ENCODE measurements at places on chromosomes 1 and 21.

GRCh38 chr21:45532826-45533360 is 9.3 kb downstream of the SLC19A1 start:
- no peak for DNase-seq

DNA sequence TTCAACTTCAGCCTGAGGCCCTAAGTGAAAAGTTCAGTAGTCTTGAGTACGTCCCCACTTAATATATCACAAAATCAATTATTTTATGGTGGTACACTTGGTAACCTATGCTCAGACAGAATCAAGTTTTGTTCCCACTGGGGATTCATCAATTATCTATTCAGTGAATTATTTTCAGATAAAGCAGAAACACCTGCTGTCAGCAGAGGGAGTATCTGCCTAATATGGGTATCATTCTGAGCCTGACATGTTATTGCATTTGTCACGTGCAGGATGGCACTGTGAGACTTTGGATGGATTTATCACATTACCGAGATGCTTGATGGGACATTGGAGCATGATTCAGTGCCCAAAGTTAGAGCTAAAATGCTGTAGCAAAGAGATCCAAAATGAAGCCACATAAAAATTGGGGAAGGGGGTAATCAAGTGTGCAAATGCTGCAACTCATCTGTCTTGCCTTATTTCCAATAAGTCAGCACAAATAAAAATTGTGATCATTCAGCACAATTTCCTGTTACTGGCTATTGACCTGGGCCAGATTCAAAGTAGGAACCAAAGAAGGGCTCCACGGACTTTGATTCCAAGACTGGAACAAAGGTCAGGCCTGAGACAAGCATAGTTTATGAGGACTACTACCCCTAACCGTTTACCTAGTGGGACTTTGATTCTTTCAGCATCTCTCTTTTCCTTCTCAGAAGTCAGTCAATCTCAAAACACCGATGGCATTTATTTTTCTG is 657.6 kb downstream of the LMO4 start:
- no peak for DNase-seq

DNA sequence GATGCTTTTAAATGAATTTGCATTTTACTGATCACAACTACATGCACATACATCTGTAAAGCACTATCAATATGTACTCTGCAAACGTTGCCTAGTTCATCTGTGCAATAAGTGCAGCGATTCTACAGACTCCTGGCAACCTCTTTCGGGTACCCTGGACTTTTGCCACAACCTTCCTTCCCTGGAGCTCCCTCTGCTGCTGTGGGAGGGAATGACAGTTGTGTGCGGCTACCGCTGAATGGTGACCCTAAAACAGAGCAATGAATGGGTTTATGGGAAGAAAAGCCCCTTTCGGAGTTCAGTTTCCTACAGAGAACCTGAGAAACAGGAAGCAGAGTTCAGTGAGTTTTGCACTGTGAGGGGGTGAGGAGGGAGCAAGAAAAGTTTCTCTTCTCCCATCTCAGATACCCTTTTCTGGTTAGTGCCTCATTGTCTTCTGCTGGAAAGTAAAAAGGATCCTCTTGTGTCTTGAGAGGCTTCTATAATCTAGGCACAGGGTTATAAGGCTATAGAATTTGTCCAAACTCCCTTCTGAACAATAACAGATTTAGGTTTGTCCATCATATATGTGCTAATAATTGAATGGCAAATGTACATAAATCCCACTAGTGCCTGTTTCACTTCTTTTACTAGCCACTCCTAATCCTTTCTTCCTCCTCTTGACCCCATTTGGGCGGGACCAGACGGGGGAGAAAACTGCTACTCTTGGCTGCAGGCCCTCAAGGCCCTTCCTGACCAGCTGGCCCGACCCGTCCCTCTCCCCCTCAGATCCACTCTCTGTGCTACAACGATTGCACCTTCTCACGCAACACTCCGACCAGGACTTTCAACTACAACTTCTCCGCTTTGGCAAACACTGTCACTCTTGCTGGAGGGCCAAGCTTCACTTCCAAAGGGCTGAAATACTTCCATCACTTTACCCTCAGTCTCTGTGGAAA is 19.8 kb upstream of the SARS1 start:
- DNase-seq, result no peak

GRCh38 chr1:16051039-16051438 is 7.5 kb downstream of the CLCNKB start:
- no peak for DNase-seq

DNA sequence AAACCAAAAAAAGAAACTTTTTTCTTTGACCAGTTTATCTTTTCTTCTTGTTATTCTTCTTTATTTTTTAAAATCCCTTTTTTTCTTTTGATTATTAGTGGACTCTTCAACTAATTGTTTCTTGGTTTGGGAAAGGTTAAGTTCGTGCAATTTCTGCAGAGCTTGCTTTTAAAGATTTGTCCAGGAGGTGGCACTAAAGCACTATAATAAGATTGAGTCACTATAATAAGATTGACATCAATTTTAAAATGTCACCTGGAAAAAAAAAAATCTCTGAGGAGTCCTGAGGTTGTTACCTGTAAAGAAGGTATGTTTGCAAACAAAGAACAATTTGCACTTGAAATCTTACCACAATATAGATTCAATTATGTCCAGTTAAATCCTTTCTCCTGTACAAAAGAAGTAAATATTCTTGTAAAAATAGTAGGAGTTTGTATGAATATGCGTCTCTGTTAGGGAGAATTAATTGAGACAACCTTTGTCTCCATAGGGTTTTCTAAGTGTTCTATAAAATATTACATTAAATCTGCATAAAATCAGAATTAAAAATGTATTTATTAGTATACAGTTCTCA is 166.7 kb downstream of the ADGRL4 start:
- DNase-seq, result no peak

DNA sequence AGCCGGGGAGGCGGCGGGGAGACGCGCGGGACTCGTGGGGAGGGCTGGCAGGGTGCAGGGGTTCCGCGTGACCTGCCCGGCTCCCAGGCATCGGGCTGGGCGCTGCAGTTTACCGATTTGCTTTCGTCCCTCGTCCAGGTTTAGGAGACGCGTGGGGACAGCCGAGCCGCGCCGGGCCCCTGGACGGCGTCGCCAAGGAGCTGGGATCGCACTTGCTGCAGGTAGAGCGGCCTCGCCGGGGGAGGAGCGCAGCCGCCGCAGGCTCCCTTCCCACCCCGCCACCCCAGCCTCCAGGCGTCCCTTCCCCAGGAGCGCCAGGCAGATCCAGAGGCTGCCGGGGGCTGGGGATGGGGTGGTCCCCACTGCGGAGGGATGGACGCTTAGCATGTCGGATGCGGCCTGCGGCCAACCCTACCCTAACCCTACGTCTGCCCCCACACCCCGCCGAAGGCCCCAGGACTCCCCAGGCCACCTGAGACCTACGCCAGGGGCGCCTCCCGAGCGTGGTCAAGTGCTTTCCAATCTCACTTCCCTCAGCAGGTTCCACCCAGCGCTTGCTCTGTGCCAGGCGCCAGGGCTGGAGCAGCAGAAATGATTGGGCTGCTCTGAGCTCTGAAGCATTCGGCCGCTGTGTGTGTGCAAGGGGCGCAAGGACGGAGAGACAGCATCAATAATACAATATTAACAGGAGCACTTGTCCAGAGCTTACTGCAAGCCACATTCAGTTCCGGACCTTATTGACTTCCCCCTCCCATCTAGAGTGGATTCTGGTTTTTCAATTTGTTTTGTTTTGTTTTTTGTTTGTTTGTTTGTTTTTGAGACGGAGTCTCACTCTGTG is 10.3 kb downstream of the SIM2 start:
- no peak for DNase-seq

DNA sequence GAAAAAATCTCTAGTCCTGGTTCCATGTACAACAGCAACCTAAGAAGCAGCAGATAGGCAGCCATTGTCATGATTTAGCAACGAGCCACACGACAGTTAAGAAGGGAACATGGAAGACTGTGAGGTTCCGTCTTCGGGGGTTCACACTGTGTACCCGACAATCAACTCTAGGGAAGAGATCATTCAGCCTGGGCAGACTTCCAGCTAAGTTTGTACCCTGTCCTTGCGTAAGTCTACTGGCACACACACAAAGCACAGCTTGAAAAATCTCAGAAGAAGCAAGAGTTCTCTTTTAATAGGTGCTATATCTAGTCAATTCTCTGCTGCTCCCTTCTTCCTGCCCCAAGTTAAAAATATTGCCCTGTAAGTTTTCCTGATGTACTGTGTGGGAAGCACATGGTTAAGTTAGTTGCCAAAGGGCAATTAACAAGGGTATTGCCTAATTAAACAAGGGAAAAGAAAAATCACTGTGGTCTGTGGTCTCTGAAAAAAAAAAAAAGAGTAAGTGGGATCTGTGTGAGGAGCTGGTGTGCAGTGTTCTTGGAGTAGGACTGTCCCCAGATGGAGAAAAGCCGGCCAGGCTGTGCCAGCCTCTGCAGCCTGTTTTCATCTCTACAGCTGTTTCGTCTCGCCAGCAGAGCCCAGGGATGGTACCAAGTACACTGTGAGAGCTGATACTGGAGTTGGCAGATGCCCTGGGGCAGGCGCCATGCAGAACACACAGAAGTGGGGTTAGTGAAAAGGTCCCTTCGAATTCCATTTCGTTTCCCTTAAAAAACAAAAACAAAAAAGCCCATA is 6.4 kb upstream of the MYBPHL start:
- no peak for DNase-seq

DNA sequence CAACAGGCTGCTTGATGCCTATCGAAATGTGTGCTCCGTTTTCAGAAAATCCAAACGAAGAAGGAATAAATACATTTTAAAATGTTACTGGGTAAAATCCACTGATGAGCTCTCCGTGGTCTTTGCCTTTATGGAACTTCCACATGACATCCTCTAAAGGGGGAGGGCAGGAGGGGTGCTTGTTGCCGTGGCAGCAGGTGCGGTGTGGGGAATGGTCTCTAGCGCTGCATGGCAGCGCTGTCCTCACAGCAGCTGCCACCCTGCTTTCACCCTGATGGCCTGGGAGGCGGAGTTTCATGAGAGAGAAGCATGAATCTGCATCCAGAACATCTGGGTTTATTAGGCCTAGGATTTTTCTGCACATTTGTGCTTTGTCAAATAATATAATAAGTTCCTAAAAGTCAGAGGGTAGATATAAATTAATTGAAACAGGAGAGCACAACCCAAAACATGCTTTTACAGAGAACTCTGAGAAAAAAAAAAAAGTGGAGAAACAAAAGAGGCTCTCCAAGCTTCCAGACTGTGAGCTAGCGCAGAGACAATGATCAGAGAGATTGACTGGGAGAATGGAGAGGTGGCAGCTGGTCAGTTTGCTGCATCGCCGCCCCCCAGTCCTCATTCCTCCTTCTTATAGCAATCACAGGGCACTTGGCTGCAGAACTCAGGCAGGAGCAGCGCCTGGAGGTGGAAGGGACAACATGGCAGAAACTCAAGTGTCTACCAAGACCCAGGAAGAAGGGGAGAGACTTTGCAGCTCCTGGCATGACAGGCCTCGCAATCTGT is 228.6 kb downstream of the DSCAM start:
- no peak for DNase-seq
